ENCODE measurements at places on chromosomes 6 and 20.

DNA sequence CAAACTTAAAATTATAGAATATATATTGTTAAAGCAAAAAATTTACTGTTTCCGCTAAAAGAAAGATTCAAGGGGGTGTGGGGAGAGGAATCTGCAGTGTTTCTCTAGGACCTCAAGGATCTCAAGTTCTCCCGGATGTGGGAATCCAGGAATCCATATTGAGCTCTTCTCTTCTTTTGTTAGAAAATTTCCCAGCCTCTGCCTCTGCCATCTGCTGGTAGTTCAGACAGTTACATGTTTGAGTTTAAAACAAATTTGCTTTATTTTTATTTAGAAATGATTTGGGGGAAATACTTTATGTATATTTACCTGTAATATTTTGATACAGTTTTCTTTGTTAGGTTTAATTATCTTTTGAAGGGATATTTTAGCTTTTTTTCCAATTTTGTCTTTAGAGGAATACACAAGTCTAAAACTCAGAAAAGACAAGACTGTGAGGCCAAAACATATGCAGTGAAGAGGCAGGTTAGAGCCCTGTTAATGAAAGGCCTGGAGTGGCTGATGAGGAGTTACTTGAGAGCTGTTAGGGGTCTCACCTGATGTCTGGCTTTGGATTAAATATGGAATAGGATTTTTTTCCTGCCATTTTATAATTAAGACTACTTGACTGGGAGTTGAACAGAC, 268.8 kb downstream of the ARID1B start:
- no peak for DNase-seq

- DNase-seq, result no peak
Observed at GRCh38 chr20:37504404-37505096, 16.5 kb upstream of the NNAT start.

- DNase-seq, result no peak
Observed at GRCh38 chr6:165762876-165763275, 99.8 kb upstream of the PDE10A start.

GRCh38 chr6:2360716-2361115, 115.3 kb upstream of the GMDS start:
- no peak for DNase-seq

DNA sequence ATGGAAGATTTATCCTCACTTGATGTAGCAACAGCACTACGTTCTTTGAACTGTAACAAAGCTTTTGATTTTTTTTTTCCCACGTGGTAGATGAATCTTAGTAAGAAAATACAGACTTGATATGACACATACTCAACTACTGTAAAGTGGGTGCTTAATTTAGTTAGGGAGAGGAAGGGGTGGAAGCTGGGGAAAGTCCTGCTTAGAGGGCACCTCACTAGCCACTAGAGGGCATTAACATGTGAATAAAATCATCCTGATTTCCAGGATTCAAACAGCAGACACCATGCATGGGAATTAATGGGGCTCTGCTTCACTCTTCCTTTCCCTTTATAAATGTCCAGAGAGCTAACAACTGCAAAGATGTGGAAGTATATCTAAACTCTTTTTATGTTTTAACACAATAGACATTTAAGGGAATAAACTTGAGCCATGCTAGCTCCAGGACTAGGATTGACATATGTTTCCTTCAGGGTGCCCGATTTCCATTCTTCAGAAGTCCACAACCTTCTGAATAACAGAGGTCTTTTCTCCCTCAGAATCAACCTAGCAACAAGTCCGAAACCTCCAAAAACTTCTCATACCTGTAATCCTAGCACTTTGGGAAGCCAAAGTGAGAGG, 250.1 kb downstream of the ATXN1 start:
- no peak for DNase-seq

DNA sequence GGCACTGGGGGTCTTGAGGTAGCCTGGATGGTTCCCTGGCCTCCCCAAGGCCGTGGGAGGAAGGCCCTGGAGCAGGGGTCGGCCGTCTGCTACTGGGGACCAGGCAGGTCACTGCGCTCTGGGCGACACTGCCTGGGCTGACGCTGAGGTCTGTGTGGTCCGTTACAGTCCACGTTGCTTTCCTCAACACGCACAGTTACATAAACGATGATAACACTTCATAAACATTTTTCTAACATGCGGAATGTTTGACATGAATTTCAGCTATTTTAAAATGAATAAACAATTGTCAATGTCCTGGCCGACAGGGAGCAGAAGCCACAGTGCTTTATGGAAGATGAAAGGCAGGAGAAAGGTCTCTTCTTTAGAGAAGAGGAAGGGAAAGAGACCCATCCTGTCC, 10.2 kb upstream of the RBBP8NL start:
- no peak for DNase-seq

- DNase-seq, result no peak
Observed at GRCh38 chr20:4299773-4300172, 284.4 kb upstream of the RNF24 start.

- DNase-seq, result no peak
Observed at GRCh38 chr6:113576310-113576709, 280.8 kb upstream of the MARCKS start.

DNA sequence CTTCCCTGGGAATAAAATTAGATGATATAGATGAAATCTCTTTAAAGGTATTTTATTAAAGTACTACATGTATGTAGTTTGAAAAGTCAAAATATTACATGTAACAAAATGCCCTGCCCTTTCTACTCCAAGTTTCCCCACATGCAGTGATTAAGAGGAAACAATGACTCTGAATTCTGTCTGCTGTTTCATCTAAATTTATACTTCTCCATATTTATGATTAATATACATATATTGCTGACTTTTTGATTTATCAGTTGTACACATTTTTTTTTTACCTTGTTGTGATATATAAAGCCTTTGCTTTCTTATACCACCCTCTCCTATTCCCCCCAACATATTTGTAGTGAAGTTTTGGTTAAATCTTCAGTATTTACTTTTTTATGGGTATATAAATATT, 127.9 kb downstream of the ZFAND3 start:
- DNase-seq, result no peak

- no peak for DNase-seq
Observed at GRCh38 chr6:25340431-25341202, 61.4 kb downstream of the CARMIL1 start.

GRCh38 chr6:134637847-134638437, 312.0 kb downstream of the ALDH8A1 start:
- DNase-seq, result no peak

GRCh38 chr6:39961178-39961577, 26.9 kb upstream of the MOCS1 start:
- no peak for DNase-seq

DNA sequence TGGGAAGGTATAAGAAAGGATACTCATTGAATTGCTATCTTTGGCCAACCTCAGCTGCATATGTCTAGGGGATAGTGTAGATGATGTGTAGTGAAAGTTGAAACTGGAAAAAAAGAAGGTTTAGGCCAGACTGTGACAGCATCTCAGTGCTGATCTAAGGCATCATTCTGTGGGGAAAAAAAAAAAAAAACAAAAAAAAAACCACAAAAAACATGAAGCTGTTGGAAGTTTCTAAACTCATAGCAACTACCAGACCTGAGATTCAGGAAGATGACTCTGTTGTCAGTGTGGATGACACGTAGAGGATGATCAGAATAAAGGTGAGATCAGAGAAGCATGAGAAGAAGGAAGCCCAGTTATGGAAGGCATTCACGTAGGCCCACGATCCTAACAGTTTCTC, 100.8 kb upstream of the CNKSR3 start:
- no peak for DNase-seq

- no peak for DNase-seq
Observed at GRCh38 chr6:166418691-166419143, 36.0 kb upstream of the MPC1 start.

DNA sequence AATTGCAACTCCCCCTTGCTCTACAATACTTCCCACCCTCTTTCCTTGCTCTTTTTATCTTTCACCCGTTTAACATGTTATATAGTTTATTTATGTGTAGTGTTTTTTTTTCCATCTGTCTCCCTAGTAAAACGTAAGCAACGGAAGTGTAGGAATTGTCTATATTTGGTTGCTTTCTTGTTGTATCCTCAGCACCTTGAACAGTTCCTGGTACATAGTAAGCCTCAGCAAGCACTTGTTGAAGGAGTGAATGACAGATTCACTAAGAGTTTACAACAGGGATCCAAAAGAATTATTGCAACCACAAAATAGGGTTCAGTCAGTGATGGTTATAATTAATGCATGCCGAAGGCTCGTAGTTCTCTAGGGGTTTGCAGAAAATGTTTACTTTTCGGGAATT, 242.7 kb downstream of the SAMD5 start:
- no peak for DNase-seq

DNA sequence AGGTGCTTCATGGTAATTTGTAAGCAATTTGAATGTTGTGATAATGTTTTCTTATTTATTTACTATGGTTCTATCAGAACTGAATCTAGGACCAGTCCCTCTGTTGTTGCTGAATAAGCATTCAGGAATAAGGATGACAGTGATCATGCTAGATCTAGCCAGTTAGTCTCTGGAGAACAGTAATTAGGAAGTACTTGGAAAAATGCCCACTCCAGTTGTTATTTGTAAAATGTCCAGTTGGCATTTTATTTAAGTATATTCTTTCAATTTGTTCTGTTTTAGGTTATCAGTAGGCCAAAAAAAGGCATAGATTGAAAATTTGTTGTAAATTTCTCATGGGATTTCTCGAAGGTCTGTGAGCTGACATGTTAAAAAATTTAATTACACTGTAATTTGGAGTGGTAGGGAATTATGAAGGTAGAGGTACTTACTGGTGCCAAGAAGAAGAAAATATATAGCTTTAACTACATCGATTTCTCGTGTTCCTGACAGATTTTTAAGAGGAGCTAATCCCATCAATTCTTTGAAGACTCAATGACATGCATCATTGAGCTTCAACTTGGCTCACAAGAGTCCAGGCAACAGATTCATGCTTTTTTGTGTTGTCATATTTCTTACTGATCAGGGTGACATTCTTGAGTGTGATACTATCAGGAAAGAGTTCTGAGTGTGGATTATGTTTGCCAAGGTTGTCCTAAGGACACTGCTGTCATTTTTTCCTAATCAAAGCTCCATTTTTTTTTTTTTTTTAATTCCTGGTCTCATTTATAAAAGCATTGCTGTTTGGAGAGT, 177.3 kb downstream of the CARMIL1 start:
- DNase-seq, result no peak

GRCh38 chr20:13736436-13737191, 48.1 kb downstream of the ESF1 start:
- DNase-seq, result no peak

GRCh38 chr6:33336495-33336894, 19.0 kb upstream of the ZBTB22 start:
- DNase-seq, result no peak

GRCh38 chr6:7025861-7026260, 81.9 kb upstream of the RREB1 start:
- no peak for DNase-seq

DNA sequence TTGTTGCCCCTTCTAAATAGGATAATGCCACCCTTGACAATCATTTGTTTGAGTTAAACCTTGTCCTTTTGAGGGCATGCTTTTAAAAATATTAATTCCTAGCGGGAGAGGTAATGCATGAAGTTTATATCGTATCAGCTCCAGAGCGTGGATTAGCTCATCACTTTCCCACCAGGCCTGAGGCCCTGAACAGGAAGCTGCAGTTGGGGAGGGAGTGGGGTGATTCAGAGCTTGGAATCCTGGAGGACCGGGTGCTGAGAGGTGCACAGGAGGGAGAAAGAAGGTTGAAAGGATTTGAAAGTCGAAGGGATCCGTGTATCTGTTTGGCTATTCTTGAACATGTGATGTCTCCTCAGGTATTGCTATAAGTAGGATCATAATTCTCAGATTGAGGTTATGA, 25.0 kb downstream of the ZDHHC14 start:
- no peak for DNase-seq

DNA sequence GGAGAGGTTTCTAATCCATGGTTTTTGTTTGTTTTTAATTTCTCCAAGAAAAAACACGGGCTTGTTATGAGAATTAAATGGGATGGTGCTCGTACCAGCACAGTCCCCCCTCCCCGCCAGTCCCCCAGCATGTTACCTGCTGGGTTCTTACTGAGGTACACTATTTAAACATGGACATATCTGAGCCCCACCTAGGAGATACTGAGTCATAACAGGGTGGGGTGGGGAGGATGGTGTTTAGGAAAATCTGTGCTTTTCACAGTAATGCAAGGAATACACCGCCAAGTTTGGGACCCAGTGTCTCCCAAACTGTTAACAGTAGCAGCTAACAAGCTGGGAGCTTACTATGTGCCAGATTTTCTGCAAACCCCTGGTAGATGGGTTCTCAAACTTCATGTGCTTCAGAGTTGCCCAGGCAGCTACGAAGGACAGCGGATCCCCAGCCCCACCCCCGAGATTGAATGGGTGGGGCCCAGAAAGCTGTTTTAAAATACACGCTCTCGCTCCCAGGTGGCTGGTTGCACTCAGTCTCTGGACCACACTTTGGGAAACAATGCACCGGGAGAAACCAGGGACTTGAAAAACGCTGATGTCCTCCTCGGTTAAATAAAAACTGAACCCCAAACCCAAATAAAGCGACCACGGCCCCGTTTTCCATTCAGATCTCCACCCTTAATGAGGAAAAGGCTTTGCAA, 995 bp downstream of the ZFP64 start:
- no peak for DNase-seq

GRCh38 chr6:95325916-95326315, 251.4 kb upstream of the MANEA start:
- DNase-seq, result no peak

GRCh38 chr6:143536461-143536865, 24.9 kb upstream of the FUCA2 start:
- no peak for DNase-seq

DNA sequence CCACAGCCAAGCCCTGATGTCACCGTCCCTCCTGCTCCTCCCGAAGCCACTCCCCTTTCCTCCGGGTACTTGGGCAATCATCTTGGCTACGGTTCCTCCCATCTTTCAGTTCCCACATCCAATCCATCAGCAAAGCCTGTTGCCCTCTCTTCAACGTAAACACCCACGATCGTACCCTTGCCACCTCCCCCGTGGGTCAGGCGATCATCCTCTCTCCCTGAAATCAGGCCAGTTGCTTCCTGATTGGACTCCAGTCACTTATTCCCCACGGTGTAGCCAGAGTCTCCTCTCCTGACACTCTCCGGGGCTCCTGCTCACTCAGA, 44.5 kb downstream of the SULF2 start:
- DNase-seq, result no peak

GRCh38 chr20:23090147-23090546, 4.0 kb upstream of the CD93 start:
- no peak for DNase-seq
